Activated CD8-positive, alpha-beta memory T cell treated with anti-CD3 and anti-CD28 coated beads for 1 hour (primary cell): ENCODE measurements at places on chromosomes 2 and 18.
A peak's percentile ranks its signal among the peaks of the same experiment; 100 is the strongest.

GRCh38 chr2:157443795-157444640 lies at the start of gene CYTIP:
Gene CYTIP, minus strand, starts transcription at chr2:157444089. Its CDS starts 69 bp downstream, at chr2:157444020.
- no peak for DNase-seq

DNA sequence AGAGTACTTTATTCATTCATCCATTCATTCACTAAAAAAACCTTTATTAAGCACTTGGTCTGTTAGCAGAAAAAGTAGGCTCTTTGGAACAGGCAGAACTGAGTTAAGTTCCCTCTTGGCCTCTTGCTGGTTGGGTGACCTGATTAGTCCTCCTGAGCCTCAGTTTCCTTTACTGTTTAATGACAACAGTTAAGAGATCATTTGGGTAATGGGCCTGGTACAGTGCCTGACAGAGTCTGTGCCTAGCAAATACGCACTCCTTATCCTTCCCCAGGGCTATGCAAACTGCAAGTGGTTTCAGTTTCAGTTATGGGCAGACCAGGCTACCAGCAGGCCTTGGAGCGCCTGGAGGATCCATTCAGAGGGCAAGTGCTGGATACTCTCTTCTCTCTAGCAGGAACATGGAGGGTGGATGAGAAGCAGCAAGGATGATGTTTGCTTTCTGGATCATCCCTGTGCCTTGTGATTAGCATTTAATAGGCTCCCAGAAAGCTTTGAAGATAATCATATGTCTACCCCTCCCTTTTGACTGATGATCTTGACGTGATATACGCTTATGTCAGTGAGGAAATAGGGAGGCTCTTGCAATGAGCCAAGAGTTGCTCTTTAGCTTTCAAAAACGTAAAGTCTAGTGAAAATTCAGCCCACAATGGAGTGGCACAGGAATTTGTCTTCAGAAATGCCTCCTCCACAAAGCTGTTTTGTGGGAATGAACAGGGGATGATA lies 12.4 kb upstream of the TAF1B start:
- no peak for DNase-seq

DNA sequence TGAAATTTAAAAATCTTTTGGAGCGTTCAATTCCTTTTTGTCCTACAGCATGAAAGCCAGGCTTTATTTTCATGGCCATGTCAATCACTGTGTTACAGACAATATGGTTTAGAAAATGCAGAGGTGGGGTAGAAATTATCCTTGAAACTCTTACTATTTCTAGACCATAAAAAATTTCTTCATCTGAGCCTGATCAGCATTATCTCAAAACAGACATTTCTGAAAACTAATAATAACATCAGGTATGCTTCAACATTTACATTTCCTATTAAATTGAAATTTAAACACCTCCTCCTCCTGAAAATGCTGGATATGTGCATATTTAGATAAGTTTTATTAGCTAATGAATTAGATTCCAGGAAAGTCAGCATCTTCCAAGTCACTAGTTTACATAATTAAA lies 570.6 kb downstream of the RIT2 start:
- no peak for DNase-seq

GRCh38 chr18:49055754-49056172 lies 105.0 kb upstream of the SMAD7 start:
- no peak for DNase-seq

GRCh38 chr18:57961876-57962505 lies 82.0 kb upstream of the NEDD4L start:
- DNase-seq, result no peak

GRCh38 chr2:167380094-167380493 lies 491.8 kb downstream of the XIRP2 start:
- no peak for DNase-seq

DNA sequence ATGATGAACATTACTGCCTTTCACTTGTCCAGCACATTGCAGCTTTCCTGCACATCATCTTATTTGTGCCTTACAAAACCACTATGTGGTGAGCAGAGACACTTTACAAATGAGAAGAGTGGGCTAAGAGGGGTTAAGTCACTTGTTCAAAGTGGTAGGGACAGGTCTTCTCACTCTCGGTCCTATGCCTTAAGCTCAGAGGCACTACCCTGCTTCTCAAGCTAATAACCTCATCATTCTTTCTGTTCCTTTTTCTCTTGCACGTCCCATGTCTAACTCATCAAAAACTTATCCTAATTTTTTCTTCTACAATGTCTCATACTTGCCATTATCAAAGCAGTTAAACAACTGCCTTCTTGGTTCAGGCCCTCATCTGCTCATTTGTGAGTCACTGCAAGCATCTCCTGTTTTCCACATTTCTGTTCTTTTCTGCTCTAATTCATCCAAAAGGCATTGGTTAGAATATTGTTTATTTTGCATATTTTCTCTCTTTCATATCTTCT lies 21.9 kb upstream of the NCOA1 start:
- DNase-seq, result no peak

DNA sequence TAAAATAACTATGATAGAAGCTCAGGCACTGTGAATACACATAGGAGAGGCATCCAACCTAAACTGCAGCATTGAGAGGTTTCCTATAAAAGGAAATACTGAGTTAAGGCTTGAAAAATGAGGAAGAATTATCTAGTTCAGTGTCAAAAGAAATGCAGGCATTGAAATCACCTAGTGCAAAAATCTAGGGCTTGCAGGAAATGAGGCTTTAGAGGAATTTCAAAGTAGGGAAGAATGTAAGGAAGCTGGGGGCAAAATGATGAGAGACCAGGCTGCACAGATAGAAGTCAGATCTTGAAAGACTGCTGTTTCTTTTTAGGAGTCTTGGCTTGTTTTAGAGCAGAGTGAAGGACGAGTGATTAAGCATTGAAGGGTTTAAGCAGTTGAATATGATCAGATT lies 28.1 kb upstream of the SCYGR2 start:
- no peak for DNase-seq

DNA sequence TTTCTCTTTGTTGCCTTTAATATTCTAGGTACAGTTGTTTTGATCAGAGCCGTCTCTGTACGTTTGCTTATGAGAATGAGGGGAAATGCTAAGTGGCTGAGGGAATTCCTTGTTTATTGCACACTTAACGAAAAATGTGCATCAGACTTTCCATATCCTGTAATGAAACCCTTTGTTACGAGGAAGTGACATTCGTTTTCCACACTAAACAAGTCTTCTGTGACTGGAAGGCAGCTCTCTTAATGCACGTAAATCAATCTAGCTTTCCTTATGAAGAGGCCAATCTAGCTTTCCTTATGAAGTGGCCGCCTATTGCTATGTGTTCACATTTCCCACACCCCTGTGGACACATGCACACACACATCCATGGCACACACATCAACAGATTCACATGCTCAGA lies 186.2 kb downstream of the SNTG2 start:
- DNase-seq, result no peak

- no peak for DNase-seq
Observed at GRCh38 chr2:127841466-127842178, 16.3 kb downstream of the POLR2D start.

GRCh38 chr2:24981411-24982136 lies 9.8 kb upstream of the DNAJC27 start:
- no peak for DNase-seq

- DNase-seq, result no peak
Observed at GRCh38 chr2:10513201-10513600, 65.1 kb upstream of the ODC1 start.

DNA sequence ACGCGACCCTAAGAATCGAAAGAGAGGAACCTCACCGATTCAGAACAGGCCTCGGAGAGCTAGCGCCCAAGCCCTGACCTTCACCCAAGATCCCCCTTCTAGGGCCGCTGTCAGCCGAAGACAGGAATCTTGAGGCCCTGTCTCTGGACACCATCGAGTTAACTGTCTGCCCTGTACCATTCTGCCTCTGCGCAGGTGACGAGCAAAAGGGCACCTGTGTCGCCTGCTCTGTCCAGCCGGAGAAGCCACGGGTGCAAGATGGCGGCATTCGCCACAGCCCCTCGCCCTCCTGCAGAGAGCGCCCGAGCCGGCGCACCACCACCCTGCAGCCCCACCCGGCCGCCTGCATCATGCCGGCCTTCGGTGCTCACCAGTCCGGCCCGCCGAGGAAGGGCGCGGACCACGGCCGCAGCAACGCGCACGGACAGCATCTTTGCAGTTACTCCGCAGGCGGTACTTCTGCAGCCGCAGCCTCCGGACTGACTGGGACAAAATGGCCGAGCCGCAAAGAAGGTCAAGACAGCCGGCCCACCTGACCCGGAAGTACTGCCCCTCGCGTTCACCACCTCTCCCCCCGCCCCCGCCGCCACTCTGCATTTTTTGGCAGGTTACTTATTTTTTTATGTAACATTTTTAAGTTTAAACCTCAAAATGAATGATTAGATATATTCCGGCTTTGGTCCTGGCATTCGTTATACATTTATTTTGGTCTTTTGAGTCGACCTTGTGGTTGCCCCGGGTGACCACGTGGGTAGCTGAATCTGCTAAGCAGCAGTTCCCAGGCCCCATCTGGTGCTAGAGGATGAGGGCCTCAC lies at the start of gene ATP5F1A:
TSS of gene ATP5F1A (minus strand) at position 496 of the 815 bp plus-strand sequence. CDS start at position 431, 65 bp downstream.
- DNase-seq, result peak; percentile 78
